ENCODE measurements at places on chromosomes 7 and 10.

- no peak for DNase-seq
Observed at GRCh38 chr10:53007527-53007842, 234.9 kb upstream of the MBL2 start.

DNA sequence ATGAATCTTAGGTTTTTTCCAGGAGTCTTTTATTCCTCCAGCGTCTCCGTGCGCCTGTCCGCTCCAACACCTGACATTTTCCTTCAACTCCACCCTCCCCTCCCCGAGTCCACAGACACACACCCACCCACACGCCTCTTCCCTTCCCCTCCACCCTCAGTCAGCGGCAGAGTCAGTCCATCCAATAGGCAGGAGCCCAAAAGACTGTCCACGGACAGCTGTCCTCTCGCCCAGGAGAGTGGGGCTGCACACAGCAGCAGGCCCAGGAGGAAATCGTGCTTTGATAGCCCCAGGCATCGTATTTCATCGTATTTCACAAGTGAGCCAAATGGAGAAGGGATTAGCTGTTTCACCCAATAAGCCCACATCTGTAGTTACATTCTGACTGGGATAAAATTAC is 285.1 kb downstream of the ZEB1 start:
- no peak for DNase-seq

DNA sequence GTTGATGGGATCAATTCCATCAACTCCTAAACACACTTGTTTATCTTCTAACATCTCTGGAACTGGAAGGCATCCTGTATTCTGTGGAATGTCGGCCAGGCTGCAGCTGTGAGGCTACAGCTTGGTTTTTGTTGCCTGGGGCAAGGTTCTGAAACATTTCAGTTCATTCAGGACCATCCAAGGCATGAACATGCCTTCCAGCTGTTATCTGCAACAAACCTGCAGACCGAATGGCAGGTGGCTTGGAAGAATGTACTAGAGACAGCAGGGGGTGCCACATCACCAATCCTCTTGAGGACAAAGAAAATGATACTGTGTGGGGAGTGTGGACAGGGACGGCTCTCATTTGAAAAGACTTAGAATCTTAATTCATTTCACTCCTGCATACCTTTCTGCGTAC is 12.4 kb downstream of the PAPOLB start:
- no peak for DNase-seq

DNA sequence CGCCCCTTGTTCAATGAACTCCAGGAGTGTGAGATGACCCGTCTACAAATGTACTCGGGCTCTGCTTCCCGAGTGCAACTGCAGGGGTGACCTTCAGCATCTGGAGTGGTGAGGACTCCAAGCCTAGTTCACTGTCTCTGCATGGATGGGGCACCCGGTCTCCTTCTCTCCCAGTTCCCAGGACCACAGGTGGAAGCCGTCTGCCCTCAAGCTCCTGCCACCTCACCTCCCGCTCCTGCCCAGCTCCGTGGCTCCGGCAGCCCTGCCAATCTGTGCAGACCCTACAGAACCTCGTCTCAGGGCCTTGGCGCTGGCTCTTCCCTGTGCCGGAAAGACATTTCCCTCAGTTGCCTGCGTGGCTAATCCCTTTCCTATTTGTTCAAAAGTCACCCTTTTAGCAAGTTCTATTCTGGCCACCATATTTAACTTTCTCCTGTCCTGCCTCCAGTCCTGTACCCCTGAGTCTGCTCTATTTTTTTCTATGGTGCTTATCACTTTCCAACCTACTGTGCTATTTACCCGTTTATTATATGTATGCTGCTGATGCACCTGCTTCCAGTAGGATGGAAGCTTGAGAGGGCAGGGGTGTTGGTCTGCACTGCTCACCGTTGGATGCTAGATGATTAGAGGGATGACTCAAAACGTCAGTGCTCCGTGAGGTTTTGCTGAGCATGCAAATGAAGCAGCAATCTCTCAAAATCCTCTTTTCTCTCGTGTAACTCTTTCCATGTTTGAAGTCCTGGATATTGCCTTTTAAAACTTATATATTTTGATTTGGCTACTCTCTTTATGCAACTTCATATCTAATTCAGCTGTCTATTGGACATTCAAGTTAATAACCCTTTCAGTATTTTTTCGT is 641.4 kb downstream of the ACTR3B start:
- no peak for DNase-seq

DNA sequence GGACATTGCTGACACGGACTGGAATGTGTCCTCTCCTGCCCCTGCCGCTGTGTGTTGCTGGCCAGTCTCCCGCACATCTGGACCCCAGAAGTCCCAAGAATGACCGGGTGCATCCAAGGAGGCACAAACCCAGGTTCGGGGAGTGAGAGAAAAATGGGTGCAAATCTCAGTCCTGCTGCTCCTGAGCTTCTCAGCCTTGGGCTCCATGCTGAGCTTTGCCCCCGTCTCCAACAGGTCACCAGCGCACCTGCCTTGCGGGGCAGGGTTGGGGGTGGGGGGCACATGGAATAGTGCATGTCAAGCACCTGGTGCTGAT is 6.0 kb upstream of the NANOS1 start:
- no peak for DNase-seq

- DNase-seq, result no peak
Observed at GRCh38 chr10:125061557-125062226, 98.7 kb downstream of the CTBP2 start.

DNA sequence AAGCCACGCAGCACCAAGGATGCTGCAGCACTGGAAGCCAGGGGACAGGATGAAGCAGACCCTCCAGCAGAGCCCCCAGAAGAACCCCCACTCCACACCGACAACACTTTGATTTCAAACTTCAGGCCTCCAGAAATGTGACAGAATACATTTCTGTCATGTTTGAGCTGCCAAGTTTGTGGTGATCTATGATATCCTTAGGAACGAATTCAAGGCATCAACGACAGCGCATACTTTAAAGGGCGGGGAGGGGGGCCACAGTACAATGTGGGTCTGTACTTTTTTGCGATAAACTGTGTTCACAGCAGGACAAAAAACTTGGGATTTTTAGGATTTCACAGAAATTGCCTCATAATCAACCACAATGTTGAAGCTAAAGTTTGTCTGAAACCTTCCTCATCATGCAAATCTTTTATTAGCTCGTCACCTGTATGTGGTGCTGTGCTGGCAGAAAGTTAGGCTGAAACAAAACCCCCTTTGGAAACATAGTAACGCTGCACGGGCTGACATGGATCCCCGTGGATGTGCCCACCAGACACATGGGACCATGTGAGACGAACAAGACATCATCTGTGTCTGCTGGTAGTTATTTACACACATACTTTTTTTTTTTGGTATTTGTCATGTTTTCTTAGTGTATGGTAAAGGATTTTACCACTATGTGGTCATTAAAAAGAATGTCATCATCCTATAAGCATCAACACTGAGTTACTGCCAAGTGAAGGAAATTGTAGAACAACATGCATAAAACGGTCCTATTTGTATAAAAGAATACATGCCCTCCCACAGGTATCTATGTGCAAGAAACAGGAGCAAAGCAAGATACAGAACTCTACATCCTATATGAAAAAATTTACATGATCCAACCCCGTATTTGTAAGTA is 113.3 kb upstream of the AFAP1L2 start:
- no peak for DNase-seq

DNA sequence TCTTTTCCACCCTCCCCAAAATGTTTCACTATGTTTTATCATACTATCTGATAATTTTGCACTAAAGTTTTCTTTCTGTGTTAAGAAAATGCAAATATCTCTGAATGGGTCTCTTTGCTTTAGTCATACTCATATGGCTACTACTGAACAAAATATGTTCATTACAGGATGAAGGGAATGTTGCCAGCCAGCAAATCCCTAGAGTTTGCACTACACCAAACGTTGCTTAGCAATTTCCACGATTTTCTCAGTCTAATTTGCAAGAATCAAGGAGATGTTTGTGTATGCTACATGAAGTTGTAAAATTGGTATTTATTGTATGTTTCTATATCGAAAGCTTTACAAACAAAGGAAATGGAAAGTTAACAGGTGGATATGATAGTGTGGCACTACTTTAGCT is 10.6 kb upstream of the MAGI2 start:
- no peak for DNase-seq

- DNase-seq, result no peak
Observed at GRCh38 chr7:108324053-108325038, 131.9 kb downstream of the NRCAM start.

- no peak for DNase-seq
Observed at GRCh38 chr7:40883826-40884225, 749.0 kb downstream of the SUGCT start.

DNA sequence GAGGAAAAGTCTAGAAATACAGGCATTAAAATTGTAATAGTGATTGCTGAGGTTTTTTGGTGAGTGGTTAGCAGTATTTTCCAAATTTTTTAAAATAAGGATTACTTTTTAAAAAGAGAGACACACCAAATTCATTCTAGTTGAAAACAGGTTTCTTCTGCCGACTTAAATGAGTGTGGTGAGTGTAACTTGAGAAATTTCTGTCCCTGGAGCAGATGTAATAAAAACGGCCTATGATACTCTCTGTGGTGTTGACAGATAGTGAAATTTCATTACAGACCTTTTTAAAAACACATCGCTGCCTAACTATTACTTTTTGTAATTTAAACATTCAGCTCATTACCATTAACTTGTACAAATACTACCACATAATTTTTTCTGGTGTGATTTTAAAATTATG is 90.1 kb downstream of the CYP51A1 start:
- no peak for DNase-seq

- DNase-seq, result peak; percentile 86
Observed at GRCh38 chr10:132447446-132448247, 50.6 kb downstream of the PWWP2B start.

- no peak for DNase-seq
Observed at GRCh38 chr7:81662531-81662930, 107.3 kb downstream of the HGF start.

DNA sequence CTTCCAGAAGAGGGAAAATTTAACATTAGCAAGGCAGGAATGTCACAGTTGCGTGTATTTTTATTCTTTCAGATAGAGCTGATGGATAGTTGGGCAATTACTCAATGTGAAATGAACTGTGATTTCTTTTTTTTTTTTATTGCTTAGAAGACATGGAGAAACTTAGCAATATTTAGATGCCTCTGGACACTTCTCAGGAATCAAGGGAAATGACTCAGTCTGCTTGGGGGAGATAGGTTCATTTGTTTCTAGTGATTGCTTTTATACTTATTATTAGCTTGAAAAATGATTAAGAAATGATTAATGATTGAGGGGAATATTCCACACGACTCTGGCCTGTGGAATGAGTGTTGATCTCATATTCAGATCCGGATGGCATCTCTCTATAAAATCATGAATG is 33.1 kb upstream of the TBX20 start:
- no peak for DNase-seq

GRCh38 chr7:101486433-101487104 is 123.9 kb downstream of the COL26A1 start:
- DNase-seq, result no peak

DNA sequence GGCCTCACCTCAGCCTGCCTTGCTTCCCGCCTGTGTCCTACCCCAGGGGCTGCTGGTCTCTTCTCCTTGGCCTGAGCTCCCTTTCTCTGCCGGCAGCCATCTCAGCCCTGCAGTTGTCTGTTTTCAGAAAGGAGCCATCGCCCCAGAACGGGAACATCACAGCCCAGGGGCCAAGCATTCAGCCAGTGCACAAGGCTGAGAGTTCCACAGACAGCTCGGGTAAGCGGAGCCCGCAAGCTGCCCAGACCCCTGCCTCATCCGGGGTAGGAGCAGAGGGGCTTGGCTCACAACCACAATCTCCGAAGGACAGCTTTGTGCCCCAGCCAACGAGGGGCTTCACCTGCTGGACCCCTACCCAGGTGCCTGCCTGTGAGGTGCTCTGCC is 5.3 kb upstream of the DEPP1 start:
- DNase-seq, result no peak

GRCh38 chr10:125149036-125149679 is 11.2 kb downstream of the CTBP2 start:
- DNase-seq, result no peak

DNA sequence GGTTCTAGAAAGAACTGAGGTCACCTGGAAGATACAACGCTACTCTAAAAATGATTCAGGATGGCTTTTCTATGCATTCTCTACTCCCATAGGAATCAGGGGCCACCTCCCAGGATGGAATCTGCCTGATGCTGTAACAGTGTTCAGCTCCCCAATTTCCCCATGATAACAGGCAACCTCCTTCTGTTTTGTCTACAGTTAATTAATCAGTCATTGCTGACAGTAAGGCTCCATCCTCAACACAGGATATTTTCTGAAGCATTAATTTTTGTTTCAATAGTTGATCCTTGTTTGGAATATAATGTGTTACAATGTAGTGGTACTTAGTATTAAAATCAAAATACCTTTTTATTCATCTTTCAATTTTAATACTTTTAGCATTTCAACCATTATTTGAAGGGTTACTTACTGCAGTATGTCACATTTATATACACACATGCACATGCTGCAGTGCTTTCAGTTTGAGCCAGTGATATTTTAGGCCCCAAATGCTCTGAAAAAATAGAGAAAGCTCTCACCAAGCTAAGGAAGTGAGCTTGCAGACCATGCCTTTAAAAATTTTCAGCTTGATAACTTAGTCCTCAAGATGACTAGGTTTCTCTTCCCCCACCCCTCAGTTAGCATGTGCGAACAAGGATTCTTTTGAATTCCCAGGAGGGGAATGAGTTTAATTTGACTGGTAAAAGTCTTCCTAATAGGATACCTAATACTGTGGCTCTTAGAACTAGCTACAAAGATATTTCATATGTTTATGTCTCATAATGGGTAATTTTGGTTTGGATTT is 592 bp upstream of the PIK3CG start:
- DNase-seq, result no peak

- no peak for DNase-seq
Observed at GRCh38 chr10:90993340-90993739, 72.5 kb upstream of the ANKRD1 start.

DNA sequence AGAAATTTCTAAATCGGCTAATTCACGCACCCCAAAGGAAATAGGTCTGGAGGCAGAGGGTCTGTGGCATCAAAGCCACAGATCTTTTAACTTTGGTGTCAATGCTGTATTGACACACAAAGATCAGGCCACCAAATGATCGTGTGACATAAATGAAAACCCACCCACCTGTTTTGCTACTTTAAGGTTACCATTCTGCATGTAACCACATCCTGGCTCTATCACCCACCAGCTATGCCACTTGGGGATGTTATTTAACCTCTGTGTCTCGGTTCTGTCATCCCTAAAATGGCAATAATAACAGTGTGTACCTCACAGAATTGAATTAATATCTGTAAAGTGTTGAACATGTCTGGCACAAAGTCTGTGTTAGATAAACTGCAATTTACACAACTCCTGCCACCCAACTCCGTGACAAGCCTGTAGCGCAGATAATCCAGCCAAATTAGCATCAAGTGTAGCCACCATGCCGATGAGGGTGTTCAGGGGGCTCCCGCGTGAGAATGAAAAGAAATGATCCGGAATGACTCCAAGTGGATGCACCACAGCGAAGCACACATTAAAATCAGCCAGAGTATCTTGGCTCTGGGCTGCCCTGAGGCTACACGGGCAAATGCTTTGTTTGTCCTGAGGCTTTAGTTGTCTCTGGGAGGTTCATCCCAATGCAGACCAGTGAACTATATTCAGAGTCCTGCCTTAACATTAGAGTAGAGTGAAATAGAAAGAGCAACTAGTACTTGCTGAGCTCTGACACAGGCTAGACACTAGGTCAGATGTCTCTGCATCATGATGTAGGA is 158.4 kb upstream of the NEBL start:
- DNase-seq, result no peak

Data from activated effector memory CD4-positive, alpha-beta T cell treated with anti-CD3 and anti-CD28 coated beads, Interleukin-2, amount 50 U/mL, for 16 hours (primary cell).